ENCODE measurements at places on chromosomes 2 and 18.

DNA sequence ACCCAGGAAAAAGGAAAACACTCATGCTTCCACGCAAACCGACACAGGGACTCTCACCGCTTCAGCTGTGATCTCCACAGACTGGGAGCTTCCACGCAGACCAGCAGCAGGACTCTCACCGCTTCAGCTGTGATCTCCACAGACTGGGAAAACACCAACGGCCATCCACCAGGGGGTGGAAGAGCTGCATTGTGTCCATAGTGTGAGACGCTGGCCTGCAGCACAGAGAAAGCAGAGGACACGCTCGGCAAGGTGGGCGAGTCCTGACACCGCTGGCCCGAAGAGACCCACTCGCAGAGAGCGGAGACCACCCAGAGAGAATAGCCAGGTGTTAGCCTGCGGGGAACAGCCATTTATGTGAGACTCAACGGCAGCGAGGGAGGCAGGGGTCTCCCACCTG is 42.5 kb upstream of the NFATC1 start:
- no peak for DNase-seq

- DNase-seq = no peak
These were observed 9.2 kb upstream of the GALNT3 start for GRCh38 chr2:165803123-165803760.

DNA sequence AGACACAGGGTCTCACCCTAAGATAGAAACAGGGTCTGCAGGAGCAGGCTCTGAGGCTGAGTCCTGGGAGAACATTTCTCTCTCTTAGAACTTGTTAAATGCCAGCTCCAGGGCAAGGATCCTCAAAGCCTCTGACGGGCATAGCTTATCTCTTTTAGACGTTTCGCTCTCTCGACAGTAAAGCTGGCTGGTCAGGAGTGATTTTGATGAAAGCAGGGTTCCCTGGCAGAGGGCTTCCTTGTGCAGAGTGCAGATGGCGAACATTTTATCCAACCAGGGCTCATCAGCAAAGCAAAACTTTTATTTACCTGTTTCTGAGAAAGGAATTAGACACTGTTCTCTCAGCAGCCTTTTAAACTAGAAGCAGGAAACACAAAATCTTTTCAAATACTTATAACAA is 350.8 kb downstream of the ALK start:
- no peak for DNase-seq

DNA sequence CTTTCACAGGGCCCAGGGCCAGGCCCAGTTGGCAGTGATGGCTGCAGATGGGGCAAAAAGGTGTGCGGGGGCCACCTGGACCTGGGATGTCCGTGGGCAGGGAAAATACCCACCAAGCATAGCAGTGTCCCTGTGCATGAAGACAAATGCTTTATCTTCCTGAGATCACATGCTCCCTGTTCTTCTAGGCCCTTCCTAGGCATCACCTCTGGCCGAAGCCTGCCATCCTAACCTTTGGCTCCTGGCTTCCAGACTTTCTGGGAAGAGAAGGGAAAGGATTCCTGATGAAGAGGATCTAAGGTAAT is 105.0 kb upstream of the SMAD2 start:
- no peak for DNase-seq

DNA sequence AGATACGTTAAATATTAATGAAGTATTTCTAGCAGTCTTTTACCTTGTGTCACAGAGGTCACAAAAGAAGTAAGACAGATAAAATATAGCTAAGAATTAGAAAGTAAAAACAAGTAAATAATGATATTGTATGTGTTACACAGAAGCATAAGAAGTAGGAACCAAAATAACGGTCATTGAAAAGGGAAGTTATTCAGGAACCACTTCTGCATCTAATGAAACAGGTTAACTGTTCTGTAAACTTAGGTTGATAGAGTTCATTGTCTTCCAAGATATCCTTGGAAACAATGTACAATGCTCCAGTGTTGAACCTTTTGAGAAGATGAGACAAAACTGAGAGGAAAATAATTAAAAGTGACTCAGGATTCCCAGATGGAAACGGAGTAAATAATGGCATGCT is 57.1 kb upstream of the CD302 start:
- DNase-seq = no peak

DNA sequence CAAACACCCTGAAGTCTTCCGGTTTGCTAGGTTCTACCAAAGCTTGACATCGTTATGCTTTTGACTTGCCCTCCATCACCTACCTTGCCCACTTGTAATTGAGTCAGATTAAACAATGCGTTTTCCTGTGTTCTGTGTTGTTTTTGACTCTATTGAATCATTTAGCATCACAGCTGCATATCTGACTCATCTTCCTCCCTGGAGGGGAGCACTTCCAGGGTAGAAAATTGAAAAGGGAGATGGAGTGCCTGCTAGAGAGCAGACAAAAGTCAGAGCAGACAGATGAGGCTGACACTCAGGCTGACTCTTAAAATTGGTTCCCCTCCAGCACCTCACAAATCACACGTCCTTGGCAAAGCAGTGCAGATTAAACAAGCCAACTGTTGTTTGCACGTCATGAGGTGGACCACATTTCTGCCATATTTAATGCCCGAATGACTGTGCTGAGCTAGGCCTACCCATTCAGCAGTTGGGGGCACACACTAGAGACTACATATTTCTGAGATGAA is 2.2 kb downstream of the MPP4 start:
- DNase-seq = no peak

- no peak for DNase-seq
These were observed 44.6 kb downstream of the CDCA7 start for GRCh38 chr2:173399229-173399628.

- DNase-seq = no peak
These were observed 156.2 kb upstream of the CELF4 start for GRCh38 chr18:37721544-37722522.

DNA sequence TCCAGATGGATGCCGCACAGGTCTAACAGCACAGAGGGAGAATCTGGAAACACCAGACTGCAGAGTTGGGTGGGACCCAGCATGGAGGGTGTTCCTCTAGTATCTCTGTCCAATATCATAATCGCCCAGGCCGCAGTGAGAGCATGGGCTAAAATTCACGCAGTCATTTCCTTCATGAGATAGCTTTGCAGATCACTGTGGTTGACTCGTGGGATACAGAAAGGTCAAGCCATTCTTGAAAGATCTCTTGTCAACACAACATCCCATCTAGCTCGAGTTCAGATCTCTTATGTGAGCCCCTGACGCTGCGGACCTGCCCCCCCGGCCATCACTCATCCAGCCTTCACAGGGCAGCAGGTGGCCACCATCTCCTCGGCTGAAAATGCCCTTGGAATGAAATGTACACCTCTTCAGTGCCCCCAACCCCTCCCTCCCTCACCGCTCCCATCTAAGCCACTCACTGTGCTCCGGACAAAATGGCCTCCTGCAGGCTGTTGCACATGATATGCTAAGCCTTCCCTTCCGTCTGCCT is 45.9 kb downstream of the FOSL2 start:
- DNase-seq = no peak

DNA sequence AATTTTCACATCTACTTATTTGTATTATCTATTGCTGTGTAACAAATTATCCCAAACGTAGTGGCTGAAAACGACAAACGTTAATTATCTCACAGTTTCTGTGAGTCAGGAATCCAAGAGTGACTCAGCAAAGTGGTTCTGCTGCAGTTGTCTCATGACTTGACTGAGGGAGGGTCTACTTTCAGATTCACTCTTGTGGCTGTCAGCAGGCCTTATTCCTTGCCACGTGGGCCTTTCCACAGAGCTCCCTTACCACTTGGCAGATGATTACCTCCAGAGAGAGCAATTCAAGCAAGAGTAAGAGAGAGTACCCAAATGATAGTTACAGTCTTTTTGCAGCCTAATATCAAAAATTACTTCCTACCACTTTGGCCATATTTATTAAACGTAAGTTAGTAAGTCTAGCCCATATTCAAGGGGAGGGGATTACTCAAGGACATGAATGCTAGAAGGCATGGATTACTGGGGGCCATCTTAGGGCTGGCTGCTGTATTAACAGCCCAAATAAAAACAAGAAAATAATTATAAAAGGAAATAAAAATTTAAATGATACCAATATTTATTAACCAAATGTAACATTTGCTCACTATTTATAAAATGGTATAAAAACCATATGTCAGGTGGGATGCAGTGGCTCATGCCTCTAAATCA is 48.7 kb upstream of the NBEAL1 start:
- no peak for DNase-seq

DNA sequence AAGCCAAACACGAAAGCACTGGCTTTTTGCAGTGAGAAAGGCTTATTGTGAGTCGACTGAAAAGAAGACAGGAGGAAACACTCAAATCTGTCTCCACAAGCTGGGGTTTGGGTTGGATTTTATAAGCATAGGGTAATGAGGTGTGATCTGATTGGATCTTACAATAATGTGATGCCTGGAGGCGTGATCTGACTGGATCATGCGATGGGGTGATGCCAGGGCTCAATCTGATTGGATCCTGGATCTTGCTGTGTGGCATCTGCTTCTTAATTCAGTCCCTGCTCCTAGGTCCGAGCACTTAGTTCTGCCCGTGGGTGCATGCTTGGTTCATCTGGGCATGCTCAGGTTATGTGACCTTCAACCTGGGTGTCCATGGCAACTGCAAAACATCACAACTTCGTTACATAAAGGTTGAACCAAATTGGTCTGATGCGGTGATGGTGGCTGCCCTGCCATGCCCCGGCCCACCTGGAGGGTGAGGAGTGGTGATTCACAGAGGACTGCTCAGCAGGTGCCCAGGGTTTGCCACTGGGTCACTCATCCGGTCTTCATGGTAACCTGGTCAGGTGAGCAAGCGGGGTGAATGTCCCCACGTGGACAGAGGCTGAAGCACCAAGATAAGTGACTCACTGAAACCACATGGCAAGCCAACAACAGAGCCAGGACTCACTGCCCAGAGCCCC is 111.0 kb downstream of the KCNF1 start:
- DNase-seq = no peak

DNA sequence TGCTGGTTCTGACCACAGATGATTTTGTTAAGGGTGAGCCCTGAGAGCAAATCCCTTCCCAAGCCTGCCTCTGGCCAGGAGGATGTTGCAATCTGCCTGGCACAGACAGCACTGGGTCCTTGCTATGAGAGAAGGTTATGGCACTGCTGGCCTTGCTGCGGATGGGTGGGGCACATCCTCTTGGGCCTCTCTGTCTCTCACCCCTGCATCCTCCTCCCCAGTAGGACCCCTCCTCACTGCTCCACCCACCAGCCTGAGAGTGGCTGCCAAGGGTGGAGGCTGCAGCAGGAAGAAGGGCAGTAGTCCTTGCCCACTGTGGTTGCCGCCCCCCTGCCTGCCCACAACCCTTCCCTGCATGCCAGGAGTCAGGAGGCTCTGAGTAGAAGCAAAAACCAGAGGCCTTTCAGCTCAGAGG is 180.9 kb downstream of the ZBTB7C start:
- DNase-seq = no peak

GRCh38 chr18:56258178-56258577 is 380.2 kb downstream of the TXNL1 start:
- DNase-seq = no peak

- DNase-seq = no peak
These were observed 14.6 kb upstream of the SCYGR1 start for GRCh38 chr2:227402321-227402720.

- peak; percentile 37 for DNase-seq
These were observed 153.4 kb downstream of the GPD2 start for GRCh38 chr2:156589381-156590079.
